ENCODE measurements at places on chromosomes 1 and 21. TPM values are rescaled to one million over a fixed set of nuclear protein-coding genes. Genes with fewer than 3 reads are reported as not detected.

- no peak for DNase-seq
These were observed 172.3 kb downstream of the SIPA1L2 start for GRCh38 chr1:232457595-232457994.

DNA sequence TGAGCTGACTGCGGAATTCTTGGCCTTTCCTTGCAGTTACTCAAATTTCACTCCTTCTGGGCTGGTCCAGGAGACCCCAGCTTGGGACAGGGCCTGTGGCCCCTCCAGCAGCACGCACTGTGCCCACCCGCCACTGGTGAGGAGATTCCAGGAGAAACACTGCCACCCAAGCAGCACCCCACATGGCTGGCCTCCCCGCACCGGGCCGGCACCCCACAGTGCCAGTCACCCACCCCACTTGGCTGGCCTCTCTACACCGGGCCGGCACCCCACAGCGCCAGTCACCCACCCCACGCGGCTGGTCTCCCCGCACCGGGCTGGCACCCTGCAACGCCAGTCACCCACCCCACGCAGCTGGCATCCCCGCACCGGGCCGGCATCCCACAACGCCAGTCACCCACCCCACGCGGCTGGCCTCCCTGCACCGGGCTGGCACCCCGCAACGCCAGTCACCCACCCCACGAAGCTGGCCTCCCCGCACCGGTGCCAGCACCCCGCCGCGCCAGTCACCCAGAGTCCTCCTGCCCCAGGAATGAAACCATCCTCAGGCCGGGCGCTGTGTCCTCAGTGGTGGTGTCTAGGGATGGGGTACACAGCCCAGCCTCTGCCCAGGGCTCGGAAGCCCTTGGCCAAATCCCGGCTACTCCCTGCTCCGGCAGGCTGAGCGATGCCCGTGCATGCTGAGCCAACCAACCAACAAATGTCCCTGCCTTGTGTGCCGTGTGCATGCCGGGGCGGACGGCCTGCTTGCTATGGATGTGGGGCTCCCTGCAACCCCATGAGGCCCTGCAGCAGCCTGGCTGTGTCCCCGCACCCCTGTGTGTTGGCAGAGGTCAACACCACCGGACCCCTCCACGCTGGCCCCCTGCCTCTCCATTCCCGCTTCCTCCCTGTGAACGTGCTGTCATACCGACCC is 38.6 kb upstream of the TSPEAR start:
- no peak for DNase-seq

The ITPKB gene
- total RNA-seq = 28.4 TPM

DNA sequence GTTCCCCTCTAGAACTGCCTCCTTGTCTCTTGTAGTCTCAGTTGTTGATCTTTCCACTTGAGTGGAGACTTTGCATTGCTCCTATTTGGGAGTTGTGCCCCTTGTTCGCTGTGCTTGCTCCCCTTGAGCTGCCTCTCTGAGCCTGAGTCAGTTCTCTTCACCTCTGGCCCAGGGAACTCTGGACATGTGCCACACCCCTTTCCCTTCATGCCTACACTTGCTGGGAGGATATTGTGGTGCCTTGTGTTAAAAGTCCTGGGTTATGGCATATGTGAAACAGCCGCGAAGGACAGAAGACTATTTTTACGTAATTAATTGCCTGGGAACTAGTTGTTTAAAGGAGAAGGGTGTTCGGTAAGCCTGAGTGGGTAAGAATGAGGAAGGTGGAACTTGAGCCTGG is 32.2 kb upstream of the RPTN start:
- no peak for DNase-seq

DNA sequence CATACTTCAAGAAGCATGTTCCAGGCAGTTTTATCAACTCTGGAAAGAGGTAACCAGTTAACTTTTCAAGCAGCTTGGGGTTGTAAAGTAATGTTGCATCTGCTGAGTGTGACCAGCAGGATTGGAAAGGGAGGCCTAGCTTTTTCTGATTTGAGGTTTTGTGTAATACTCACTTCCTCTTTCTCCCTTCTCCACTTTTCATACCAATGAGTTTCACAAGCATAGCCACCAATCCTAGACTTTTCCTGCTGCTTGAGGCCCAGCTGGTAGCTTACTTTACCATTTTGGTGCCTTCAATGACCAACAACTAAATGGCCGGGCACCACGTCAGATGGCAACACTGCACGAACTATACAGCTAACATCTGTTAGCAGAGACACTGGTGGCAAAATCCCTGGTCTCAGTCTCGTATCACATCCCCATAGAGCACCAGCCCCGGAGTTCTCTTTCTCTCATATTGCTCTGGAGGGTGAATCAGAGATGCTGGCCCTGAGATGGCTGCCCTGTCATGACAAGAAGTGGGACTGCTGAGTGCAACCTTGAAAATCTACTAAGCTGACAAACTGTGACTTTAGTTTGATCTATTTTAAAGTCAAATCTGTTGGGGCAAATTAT is 14.8 kb upstream of the GPR88 start:
- DNase-seq = no peak

DNA sequence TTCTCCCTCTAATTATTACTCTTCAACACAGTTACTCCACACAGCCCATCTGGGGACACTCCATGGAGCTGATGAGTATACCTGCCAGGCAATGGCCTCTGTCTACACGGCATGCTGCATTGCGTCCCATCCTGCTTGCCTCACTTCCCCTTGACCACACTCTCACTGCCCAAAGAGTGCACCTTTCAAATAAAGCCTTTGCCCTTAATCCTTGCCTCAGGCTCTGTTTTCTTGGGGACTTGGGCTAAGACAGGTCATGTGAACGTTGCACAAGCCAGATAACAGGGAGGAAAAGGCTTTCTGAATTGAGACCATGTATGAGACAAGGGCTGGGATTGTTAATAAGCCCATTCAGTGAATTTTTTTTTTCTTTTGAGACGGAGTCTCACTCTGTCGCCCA is 40.0 kb upstream of the SIM2 start:
- DNase-seq = no peak

DNA sequence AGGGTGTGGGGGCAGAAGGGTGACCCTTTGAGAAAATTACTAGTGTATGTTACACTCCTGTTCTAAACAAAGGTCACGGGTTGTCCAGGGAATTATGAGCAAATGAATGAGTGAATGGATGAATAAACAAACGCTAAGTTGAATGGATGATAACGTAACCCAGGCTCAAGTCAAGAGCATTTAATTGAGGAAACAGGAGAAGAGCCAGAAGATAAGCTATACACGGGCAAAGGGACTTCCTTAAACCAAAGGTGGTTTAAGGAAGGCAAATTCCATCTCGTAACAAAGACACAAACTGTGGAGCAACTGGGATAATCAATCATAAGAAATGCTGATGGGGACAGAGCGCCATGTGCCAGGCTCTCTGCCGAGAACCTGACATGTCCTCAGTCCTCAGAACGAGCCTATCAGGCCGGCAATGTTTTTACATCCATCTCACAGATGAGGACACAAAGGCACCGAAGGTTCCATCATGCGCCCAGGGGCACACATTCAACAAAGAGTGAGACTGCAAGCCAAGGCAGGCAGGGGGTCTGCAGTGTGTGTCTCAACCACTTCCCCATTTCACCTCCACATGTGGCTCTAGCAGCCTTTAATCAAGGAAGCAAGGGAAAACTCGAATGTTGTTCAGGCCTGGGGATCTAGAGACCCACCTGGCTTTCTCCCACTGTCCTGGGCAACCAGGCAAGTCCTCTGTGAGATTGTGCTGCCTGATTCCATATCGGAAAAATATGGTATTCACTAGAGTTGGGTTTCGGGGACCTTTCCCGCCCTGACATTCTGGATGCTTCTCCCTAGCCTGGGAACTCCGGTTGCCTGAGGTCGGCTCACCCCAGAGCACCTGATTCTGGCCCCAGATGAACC is 126.8 kb upstream of the EDN2 start:
- DNase-seq = no peak

DNA sequence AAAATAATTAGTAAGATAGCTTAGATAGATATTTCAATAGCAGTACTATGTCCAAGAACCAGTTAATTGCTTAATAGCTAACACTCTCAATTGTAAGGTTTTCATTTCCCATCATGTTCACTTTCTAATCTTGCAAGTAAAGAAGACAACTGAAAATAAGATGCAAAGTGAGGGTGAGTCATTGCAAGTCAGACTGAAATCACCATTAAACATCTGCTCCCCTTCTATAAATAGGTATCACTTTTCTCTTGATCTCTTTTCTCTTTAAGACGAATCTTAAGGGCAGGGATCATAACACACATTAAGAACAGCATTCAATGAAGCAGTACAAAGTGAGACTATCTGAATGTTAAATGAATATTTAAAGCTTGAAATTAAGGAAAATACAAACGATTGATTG is 40.4 kb downstream of the UBR4 start:
- DNase-seq = no peak

GRCh38 chr1:159989581-159989980 is 35.5 kb upstream of the SLAMF9 start:
- DNase-seq = no peak

- DNase-seq = no peak
These were observed 397.2 kb downstream of the OMA1 start for GRCh38 chr1:58149271-58149812.

The SH2D2A gene
- total RNA-seq = 1.1 TPM

GRCh38 chr1:25568090-25568833 is 24.9 kb downstream of the LDLRAP1 start:
- DNase-seq = peak; percentile 51

The EFNA1 gene
- total RNA-seq = 4.6 TPM

The DNAJC11 gene
- 19.4 TPM for total RNA-seq

DNA sequence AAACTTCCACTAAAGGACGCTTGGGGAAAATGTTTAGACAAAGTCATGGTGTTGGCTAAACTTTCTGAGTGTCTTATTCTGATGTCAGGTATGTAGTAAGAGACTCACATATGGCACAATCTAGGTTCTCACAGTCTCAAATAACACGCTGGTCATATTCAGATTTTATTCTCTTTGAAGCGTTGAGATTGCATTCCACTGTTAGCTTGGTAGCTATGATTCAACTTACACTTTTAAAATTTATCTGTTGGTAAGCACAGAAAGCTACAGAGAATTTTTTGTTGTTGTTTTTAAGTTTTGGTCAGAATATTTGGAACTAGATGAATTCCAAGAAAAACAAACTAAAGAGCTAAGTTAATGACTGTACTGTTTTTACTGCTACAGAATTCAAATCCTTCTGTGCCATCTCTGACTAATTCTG is 126.7 kb downstream of the PRRX1 start:
- DNase-seq = no peak

DNA sequence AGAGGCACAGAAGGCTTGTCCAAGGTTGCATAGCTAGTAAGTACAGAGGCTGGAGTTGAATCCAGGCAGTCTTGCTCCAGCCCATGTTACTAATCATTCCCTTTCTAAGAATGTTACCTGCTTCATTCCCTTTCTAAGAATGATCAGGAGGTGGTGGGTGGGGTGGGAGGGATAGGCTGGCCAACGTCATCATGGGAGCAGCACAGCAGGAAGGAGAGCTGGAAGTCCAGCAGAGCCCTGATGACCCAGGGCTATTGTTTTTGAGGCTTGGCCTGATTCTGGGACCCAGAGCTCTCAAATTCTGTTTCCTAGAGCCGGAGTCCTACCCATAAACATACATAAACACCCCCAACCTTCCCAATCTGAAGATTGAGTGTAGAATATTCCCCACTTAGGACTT is 11.8 kb upstream of the CSF1 start:
- DNase-seq = no peak

DNA sequence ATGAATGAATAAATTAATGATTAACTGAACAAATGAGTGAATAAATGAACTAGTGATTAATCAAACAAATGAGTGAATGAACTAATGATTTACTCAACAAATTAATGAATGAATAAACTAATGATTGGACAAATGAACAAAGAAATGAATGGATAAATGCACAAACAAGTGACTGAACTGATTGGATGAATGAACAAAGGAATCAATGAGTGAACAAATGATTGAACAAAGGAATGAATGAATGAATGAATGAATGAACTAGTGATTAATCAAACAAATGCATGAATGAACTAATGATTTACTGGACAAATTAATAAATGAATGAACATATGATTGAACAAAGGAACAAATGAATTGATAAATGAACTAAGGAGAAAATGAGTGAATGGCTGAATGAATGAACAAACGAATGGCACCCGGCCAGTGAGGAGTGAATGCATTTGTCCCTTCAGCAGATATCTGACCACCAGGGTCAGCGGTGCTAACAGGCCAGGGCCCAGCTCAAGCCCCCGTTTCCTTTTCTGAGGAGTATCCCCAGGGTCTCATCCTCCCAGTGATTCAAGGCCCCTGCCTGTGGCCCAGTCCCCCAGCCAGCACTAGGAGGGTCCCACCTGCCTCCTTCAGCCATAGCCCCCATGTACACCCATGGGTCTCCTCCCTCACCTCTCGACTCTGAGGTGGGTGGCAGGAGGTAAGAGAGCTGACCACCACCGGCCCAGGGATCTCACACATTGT is 49.9 kb downstream of the WNT9A start:
- DNase-seq = peak; percentile 1

DNA sequence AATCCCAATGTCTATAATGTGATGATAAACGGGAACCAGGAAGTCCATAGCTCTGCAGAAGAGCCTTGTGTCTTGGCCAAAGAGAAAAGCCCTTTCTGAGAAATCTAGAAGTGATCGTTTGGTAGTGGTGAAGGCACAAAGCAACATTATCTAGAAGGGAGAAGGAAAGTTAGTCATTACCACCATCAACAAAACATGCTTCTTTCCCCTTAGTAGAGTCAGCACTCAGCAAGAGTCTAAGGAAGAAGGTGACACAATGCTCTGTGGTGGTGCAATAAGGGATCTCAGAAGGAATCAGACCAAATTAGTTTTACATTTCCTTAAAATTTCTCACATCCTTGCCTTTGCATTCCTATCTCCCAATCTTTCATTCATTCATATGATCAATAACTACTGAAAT is 134.4 kb upstream of the PRDX6 start:
- DNase-seq = no peak

GRCh38 chr1:4075436-4076225 is 175.6 kb upstream of the C1orf174 start:
- no peak for DNase-seq

The PRAMEF10 gene
- total RNA-seq = not detected

DNA sequence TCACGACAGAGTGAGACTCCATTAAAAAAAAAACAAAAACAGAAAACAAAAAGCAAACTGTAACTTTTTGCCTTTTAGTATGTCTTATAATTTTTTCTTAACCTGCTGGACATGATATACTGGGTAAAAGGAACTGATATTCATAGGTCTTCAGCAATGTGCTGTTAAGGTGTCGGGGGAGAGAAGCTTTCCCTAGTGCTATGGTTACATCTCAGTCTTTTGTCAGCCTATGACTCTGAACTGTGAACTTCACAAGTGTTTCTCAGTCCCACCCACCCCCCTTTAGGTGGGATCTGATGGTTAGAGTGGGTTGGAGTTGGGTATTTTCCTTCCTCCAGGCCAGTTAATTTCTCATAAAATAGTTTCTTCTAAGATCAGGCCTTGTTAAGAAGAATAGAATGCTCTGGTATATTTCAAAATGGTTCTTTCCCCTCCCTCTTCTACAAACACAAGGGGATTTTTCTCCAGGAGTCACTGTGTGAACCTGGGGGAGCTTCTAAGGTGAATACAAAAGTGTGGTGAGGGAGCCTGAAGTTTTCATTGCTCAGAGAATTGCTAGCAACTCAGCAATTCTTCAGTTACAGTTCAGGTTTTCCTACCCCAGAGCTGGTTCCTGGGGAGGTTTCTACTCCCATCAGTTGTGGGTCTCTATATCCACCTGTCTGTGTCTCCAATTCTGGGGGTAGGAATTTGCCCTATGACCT is 16.1 kb upstream of the EDARADD start:
- DNase-seq = no peak

The BTBD19 gene
- 18.8 TPM for total RNA-seq

The CLCNKB gene
- not detected for total RNA-seq

GRCh38 chr1:234889643-234890042 is 239.0 kb downstream of the TOMM20 start:
- DNase-seq = no peak

The EPHX1 gene
- total RNA-seq = 77.6 TPM
